ENCODE measurements at places on chromosomes 12 and 14.

- DNase-seq = peak; percentile 3
Observed at GRCh38 chr12:58171914-58172313, 230.5 kb downstream of the ATP23 start.

DNA sequence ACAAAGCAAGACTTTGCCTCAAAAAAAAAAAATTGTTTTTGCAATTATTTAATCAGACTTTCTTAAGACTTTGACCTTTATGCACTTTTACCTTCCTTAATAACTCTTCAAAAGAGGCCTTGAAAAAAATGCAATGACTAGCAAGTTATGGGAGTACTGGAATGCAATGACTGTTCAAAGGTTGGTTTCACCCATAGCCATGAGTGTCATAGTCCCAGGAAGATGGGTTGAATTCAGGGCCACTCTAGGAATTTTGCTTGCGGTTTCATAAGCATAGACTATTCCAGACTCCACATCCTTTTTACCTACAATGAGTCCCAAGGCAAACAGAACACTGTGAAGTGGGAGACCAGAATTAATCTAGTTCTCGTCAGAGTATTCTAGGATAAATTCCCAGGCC is 29.4 kb upstream of the DENND5B start:
- DNase-seq = no peak

GRCh38 chr12:3150931-3151835 is 74.0 kb downstream of the TSPAN9 start:
- no peak for DNase-seq

- no peak for DNase-seq
Observed at GRCh38 chr14:51121096-51121495, 26.2 kb upstream of the TRIM9 start.

DNA sequence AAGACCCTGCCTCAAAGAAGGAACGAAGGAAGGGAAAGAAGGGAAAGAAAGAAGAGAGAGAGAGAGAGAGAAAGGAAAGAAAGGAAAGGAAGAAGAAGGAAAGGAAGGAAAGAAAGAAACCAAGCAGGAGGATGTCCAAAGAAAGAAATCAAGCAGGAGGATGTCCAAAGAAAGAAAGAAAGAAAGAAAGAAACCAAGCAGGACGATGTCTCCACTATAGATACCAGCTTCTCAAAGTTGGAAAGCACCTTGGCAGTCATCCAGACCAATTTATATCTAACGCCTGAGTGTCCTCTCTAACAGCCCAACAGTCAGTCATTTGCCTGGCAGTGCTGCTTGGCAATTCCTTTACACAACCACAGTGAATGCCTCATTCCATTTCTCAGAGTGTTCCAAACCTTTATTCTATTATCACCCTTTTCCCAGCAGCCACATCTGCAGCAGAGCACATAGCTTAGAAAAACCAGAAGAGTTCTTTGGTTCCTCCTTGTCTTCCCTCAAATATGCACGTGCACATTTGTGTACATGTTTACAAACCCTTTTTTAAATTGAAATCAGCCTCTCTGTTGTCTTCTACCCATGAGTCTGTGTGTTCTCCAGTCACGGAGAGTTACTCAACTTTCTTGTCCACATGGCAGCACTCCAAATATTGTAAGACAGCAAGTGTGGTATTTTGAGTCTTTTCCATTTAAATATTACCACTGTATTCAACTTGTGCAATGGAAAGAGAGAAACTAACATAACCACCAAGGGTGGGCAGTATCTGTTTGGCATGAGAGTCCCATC is 138.4 kb downstream of the STXBP6 start:
- DNase-seq = no peak

GRCh38 chr14:74501135-74501614 is 7.6 kb downstream of the ISCA2 start:
- no peak for DNase-seq

DNA sequence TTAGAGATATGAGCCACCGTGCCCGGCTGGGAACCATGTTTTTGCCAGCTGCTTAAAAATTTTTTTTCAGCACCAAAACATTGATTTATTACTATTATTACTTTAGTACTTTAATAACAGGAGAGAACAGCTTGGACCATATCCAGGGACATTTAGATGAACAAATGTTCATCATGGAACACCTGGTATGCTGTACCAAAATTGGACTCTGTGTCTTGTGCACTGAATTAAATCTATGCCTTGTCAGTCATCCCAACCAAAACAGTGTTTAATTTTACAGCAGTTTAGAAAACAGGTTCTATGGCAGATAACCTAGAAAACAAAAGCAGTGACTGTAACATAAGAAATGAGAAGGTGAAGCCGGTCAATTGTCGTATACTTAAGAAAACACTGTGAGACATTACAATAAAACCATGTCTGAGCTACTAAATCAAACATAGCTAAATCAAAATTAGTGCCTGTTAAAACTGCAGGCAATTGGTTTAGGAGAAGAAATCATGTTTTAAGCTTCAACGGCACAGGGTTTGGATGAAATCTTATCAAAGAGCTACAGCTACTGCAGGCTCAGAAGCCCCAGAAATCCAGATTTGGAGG is 58.2 kb upstream of the PYGL start:
- no peak for DNase-seq

DNA sequence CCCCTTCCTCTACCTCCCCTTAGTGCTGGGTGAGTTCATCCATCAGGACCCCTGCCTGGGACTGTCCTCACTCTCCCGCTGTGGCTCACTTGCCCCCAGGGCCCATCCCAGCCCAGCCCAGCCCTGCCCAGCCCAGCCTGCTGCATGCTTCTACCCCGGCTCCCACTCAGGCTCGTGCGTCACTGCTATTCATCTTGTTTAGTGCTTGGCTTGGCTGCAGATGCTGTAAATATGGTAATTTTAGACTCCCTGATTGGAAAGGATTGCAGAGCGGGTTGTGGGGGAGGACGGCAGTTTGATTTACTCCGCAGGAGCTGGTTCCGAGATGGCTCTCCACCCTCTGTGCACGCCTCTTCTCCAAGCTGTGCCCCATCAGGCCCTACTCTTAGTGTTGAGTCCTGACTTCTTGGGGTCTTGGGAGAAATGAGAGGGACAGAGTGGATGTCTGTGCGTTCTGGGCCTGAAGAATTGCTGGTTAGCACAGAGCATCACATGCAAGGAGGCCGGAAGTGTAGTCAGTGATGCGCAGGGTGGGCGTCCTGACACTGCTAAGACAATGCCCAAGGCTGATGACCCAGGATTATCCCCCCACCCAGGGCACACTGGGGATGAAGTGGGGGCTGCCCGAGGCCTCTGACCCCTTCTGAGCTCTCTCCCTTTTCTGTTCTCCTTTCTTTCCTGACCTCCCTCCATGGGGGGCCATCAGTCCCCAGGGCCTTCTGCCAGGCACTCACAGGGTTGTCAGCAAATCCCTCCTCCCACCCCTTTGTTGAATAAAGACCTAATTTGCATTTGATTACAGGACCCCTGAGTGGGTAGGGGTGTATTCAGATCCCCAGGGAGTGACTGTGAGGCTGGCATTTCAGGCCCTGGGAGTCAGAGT is 244.4 kb downstream of the ZFP36L1 start:
- DNase-seq = peak; percentile 95

DNA sequence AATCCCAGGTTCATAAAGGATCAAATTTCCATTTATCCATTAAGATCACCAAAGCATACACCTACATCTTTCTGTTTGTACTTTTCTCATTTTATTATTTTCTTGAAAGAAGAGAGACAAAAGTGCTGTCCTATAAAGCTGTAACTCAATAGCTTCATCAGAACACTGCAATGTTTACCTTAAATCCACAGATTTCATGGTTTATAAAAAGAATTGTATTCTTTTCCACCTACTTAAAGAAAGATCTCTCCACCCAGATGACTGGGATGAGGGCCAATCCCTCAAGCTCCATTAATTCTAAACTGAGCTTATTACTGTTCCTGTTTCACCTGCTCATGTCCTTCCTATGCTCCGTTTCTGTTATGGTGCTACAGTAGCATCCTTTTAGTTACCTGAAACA is 470.6 kb downstream of the BCAT1 start:
- DNase-seq = no peak

DNA sequence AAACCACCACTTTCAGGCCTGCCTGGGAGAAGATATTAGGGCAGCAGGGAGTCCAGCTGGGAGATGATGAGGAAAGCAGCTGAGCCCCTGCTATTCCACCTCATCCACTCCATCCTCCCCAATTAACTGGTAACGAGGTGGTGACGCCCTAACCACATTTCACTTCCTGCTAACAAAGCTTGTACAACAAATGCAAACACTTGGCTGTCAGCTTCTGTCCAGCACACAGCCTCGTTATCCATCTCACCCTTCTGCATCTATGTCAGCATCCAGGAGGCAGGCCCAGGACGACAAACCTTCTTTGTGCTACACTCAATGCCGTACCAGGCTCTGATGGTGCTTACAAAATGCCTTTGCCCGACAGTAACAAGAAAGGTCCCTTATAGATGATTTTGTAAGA is 225.4 kb downstream of the APAF1 start:
- DNase-seq = no peak

DNA sequence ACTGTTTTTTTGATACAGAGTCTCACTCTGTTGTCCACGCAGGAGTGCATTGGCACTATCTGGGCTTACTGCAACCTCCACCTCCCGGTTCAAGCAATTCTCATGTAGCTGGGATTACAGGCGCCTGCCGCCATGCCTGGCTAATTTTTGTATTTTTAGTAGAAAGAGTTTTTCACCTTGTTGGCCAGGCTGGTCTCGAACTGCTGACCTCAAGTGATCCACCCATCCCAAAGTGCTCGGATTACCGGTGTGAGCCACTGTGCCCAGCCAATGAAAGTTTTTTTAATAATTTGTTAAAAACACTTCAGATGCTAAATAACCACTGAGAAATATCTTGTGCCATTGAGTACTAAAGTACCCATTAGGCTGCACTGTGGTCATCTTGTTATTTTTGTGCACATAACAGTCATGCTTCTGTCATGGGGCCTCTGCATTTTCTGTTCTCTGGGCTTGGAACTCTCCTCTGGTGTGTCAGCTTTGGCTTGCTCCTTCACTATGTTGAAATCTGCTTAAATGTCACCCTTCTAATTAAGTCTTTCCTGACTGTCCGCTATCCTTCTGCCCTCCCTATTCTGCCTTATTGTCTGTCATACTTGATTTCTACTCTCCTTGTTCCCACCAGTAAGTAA is 105.1 kb downstream of the KTN1 start:
- DNase-seq = no peak

DNA sequence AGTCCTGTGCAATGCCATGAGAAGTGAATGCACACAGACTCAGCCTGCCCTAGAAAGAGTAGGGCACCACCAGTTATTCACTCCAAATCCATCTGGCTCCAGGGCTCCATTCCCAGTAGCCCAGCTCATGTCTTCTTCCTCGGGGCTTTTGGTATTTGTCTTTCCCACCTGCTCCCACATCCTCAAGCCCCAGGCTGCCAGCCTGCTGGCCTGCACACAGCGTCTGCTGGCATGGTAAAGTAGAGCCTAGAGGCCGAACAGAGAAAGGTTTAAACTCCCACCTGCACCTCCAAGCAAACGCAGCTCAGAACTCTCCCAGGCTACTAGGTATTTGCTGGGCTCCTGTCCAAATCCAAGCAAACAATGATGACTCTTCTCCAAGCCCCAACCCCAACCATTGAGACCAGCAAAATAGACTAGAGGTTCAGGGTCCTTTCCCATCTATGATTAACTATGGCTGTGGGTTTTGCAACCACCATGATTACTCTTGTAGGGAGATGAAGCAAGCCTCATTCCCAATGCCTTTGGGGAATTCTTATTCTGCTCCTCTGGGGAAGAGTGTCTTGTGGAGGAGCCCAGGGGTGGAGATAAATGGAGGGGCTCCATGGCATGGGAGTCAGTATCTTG is 5.2 kb upstream of the VDR start:
- no peak for DNase-seq

- no peak for DNase-seq
Observed at GRCh38 chr12:67649261-67649569, 670 bp downstream of the DYRK2 start.

DNA sequence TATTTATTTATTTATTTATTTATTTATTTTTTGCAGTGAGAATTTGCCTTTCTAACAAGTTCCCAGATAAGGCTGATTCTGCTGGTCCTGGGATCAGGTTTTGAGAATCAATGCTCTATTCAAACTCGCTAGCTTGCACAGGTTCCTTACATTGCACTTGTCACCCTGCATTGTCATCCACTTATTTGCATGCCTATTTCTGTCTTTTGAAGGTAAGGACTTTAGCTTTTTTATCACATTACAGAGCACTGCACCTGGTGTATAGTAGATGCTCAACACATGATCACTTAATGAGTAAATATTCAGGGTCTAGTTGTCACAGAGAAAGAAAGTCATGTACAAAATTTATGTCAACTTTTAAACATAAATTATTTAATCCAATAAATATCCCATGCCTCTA is 219.7 kb upstream of the BTG1 start:
- DNase-seq = no peak

GRCh38 chr12:28014196-28014595 is 41.7 kb upstream of the PTHLH start:
- DNase-seq = no peak

DNA sequence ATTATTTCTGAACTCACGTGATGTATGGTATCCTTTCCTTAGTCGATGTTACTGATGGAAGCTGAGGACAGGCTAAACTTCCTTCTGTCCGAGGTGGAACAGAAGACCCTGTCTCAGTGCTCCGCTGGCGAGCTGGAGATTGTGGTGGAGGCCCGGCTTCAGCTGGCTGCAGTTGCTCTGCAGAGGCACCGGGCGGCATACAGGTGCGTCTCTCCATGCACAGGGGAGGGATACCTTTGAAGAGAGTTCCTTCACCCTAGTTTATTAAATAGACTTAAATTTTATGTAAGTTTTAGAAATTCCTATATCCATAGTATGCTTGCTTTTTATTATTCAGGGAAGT is 186.7 kb upstream of the NEDD1 start:
- DNase-seq = no peak

GRCh38 chr12:115518-115917 is 49.0 kb downstream of the IQSEC3 start:
- no peak for DNase-seq

GRCh38 chr12:109710747-109711595 is 2.7 kb upstream of the FAM222A start:
- DNase-seq = peak; percentile 9

GRCh38 chr14:22386924-22387775 is 201.9 kb downstream of the DAD1 start:
- no peak for DNase-seq

GRCh38 chr12:24109381-24110039 is 160.0 kb upstream of the SOX5 start:
- no peak for DNase-seq

GRCh38 chr12:108564724-108565123 is 2.3 kb downstream of the ISCU start:
- DNase-seq = no peak

DNA sequence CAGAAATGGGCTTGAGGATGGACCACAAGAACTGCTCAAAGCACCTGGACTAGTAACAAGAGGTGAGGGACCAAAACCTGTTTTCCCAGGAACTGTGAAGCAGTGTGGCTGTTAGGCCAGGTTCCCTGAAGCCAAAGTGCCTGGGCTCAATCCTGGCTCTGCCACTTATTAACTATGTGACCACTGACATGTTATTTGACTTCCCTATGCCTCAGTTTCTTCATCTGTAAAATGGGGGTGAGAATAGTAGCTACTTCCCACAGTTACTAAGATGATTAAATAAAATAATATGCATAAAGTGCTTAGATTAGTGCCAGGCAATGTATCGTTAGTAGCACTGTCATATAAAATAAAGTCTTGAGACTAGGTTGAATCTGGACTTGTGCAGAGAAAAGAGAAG is 25.6 kb downstream of the SMUG1 start:
- DNase-seq = no peak
